Activated T-cell treated with anti-CD3 and anti-CD28 coated beads, Interleukin-2, amount 50 U/mL, for 72 hours (primary cell): ENCODE measurements at places on chromosomes 11 and 22. TPM values are rescaled to one million over a fixed set of nuclear protein-coding genes. Genes with fewer than 3 reads are reported as not detected.

Gene OR8G5
- not detected for total RNA-seq

Gene RIBC2
- 3.5 TPM for total RNA-seq

Gene IGLL5
- total RNA-seq = not detected

Gene KCNJ1
- total RNA-seq = not detected

Gene OR5A1
- total RNA-seq = not detected

Gene VPREB1
- total RNA-seq = not detected
